ENCODE measurements at places on chromosomes 6 and 20. TPM values are rescaled to one million over a fixed set of nuclear protein-coding genes. Genes with fewer than 3 reads are reported as not detected.

FGD2 gene
- 0.04 TPM for total RNA-seq

GRCh38 chr6:1821513-1822183 is 211.9 kb downstream of the FOXC1 start:
- no peak for DNase-seq

SLPI gene
- total RNA-seq, result not detected

FKBP1C gene
- 2.0 TPM for total RNA-seq

TPD52L1 gene
- 15.6 TPM for total RNA-seq

DNA sequence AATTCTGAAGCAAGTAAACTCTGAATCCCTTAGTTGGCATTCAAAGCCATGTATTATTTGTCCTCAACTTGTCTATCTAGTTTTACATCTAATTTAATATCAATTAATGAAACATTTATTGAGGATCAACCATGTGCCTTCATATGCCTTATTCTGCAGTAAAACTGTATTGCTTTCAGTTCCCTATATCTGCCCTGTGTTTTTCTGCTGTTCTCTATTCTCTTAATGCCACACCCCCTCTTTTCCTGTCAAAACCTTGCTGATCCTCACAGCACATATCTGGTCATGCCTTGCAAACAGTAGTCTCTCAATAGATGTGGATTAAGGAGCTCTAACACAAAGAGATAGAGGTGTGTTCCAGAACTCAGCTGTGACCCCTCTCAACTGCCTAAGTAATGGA is 2.0 kb downstream of the FIG4 start:
- no peak for DNase-seq

MAFB gene
- total RNA-seq, result 2.4 TPM

SNAP91 gene
- total RNA-seq, result 0.67 TPM

- DNase-seq, result no peak
These were observed 88.6 kb downstream of the SCP2D1 start for GRCh38 chr20:18901980-18902737.

RIN2 gene
- 2.7 TPM for total RNA-seq

BPIFB2 gene
- total RNA-seq, result not detected

TP53TG5 gene
- not detected for total RNA-seq

DNA sequence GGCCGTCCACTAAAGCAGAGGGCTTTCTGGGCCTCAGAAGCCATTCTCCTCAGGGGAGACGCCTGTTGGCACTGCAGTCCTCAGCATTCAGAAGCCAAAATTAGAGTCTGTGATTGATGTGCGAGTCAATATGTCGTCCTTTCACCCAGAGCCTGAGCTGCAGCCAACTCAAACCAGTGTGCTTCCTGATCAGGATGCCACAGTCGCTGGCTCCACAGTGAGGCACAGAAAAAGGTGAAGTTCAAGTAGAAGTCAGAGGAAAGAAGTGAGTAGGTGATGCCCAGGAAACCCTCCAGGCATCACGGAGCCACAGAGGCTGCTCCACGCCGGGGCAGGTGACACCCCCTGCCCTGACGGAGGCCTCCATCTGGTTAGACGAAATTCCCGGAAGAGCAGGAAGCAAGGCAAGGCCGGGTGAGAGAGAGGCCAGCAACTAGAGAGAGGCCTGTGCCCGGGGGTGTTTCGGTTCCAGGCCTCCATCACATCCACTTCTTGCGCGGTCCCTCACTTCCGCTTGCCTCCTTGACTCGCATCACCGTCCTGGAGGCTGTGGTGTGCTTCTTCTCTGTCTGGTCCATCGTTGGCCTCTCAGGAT is 177.7 kb upstream of the SNX9 start:
- no peak for DNase-seq

- DNase-seq, result no peak
These were observed 123.0 kb downstream of the CD83 start for GRCh38 chr6:14240411-14241166.

- no peak for DNase-seq
These were observed 26.6 kb downstream of the PREX1 start for GRCh38 chr20:48801197-48801596.

GRCh38 chr20:49505518-49505917 is 23.1 kb upstream of the KCNB1 start:
- peak; percentile 70 for DNase-seq
